Activated gamma-delta T cell treated with Interleukin-2 at 50 U/mL for 16 hours (primary cell): ENCODE measurements at places on chromosomes 6 and 20.

- no peak for DNase-seq
These were observed 27.6 kb downstream of the BCKDHB start for GRCh38 chr6:80134065-80134464.

DNA sequence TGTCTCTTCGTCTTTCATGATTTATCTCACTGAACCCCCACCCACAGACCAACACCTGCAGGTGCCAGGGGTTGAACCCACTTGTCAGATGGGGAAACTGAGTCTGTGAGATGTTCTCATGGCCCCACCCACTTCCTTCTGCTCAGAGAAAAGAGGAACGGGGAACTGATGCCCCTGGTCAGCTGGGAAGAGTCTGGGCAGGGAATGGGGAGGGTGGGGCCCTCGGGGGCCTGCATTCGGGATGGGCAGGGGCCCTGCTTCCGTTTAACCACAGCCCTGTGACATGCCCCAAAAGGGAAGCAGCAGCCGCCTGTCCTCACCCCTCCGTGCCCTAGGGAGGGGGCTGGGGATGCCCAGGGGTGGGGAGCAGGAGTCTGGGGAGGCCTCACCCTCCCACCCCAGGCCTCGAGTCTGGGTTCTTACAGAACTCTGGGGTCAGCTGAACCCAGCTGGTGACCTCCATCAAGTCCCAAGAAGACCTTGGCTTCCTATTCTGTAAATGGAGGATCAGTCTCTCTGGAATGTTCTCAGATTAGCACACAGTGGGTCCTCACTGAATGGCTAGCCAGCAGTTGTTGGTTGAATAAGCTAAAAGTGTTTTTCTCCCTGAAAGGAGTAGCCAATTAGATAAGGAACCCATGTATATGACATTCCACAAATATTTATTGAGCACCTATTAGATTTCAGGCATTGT is 81.5 kb downstream of the CEBPB start:
- DNase-seq: no peak

DNA sequence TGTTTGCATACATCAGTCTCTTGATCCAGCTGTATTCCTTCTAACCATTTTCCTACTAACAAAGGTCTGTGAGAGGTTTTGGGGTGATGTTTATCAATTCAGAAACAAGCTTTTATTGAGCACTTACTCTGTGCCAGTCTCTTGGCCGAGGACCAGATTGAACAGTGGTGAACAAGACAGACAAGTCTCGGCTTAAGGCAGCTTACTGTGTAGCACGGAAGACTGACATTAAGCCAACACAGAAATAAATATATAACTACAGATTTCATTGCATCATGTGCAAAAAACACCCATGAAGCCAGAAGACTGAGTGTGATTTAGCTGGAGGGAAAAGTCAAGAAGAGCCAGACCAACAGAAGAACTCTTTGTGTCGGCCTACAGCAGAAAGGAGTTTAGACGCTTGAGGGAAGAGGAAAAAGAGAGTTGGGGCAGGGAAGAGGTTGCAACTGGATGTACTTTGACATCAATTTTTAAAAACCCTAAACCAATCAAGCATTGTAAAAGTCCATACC is 549.6 kb upstream of the CITED2 start:
- no peak for DNase-seq

DNA sequence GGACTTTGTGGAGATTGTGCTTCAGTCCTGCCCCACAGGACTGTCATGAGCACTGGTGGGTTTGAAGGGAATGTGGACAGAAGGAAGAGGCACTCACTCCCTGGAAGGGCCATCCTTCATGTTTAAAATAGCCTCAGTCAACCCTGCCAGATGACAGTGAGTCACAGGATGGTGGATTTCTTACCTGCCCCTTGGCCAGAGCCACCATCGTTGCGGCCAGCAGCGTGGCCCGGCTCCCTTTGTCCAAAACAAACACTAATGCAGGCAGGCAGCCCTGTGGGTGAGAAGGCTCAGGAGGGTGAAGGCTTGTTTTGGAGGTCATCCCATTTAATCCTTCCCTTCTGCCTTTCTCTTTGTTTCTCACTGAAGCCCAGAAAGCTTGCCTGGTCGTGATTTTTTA is 422.7 kb downstream of the CD83 start:
- DNase-seq: no peak

- peak; percentile 34 for DNase-seq
These were observed 40.8 kb upstream of the ZNFX1 start for GRCh38 chr20:49318430-49319207.

DNA sequence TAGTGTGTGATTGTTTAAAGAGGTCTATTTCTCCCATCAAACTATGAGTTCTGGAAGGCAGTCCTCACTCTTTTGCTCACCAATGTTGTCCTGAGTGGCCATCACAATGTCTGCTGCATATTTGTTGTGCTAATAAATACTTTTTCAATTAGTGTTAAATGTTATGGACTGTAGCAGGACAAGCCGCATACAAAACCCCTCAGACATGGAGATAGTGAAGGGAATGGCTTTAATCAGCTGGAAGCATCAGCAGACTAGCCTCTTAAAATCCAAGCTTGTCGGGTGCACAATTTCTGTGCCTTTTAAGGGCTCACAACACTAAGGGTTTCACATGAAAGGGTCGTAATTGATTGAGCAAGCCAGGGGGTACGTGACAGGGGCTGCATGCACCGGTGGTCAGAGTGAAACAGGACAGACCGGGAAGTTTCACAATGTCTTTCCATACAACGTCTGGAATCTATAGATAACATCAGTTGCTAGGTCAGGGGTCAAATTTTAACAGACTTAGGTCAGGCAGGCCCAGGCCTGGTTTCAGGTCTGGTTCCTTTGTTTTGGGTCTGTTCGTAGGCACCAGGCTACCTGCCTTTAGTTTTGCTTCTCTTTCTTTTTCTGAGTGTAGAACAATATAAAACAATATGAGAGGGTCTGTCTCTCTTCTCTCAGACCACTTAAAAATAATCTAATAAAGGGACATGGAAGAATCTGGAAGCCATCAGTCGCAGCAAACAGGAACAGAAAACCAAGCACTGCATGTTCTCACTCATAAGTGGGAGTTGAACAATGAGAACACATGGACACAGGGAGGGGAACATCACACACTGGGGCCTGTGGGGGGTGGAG is 327.6 kb upstream of the HTR1E start:
- no peak for DNase-seq

GRCh38 chr6:106143665-106144064 is 57.5 kb downstream of the PRDM1 start:
- DNase-seq: no peak

GRCh38 chr6:42220807-42221206 is 3.1 kb upstream of the MRPS10 start:
- no peak for DNase-seq

DNA sequence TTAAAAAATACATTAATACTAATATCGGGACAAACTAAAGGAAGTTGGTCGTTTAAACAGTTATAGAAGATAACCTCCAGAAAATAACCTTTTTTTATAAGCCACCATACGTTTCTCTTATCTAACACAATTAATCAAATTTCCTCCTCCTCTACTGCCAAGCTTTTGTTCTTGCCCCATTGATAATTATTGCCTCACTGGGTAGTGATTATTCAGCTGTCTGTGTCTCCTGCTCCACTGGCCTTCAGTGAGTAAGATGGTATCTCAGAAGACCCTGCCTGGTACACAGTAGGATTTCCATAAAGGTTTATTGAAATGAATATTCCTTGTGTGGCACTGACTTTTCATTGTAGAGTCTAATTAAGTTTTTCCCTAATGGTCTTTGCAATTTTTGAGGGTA is 165.5 kb upstream of the SCGN start:
- DNase-seq: no peak

DNA sequence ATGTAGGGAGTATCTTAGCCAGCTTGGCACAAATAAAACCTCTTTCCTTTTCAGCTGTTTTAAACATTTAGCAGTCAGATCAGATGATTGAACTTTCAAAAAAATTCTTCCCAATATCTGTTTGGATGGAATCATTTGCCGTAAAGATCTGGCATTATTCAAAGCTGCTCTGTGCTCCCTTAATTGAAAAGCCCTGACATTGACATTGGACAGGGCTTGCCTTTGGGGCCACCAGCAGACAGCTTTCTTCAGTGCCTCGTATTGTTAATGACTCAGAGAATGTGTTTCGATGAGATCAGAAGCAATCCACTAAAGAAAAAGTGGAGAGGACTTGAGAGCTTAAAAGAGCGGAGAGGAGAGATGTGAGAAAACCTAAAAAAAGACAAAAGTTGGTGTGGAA is 343.5 kb downstream of the NRN1 start:
- no peak for DNase-seq

GRCh38 chr6:154890874-154891273 is 104.2 kb upstream of the TIAM2 start:
- no peak for DNase-seq

DNA sequence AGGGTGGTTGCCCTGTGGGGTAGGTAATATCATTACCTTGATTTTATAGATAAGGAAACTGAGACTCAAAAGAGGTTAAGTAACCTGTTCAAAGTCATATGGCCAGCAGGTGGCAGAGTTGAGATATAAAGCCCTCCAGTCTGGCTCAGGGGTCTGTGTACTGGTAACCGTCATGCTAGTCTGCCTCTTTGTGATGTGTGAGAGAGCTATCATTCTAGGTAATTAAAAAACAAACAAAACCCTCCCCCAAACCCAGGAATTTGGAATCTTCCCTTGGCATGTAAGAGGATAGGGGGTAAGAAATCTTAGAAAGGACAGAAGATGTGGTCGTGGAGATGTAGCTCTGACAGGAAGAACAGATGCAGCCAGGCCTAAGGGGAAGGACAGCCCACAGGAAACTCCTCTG is 206.0 kb downstream of the CDC5L start:
- peak; percentile 57 for DNase-seq

DNA sequence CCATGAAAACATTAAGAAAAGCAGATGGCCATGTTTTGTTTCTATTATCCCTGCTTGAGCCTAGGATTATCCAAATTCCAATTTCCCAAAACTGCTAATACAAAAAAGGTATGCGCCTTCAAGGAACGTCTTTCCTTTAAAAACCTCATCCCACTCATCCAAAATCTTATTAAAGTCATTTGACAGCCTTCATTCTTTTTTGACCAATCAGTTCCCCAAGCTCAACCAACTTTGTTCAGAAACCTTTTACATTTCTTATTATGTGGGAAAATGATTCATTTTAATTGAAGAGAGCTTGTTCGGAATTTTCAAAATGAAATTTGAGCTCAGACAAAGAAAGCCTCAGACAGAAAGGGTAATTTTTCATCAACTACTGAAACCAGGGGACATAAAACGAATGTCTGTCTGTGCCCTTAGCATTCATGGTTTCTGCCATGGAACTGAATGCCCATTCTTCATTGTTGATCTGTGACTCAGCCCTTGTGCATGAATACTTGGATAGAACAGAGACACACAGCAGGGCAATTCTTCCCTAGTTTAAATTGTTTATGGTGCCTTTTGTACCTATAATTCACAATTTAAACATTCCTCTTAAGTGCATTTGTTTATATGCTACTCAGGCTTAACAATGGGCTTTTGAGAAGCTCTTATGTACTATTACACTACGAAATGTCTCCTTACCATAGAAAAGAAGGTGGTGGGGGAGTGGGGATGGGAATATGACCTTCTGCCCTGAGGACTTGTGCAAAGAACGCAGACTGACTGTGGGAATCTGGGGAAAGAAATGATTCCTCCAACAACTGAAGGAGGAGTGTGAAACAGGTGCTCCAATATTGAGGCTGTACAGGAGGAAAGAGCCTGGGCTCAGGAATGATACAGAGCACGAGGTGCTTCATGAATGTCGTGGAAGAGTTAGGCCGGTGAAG is 49.8 kb upstream of the ERVFRD-1 start:
- no peak for DNase-seq

DNA sequence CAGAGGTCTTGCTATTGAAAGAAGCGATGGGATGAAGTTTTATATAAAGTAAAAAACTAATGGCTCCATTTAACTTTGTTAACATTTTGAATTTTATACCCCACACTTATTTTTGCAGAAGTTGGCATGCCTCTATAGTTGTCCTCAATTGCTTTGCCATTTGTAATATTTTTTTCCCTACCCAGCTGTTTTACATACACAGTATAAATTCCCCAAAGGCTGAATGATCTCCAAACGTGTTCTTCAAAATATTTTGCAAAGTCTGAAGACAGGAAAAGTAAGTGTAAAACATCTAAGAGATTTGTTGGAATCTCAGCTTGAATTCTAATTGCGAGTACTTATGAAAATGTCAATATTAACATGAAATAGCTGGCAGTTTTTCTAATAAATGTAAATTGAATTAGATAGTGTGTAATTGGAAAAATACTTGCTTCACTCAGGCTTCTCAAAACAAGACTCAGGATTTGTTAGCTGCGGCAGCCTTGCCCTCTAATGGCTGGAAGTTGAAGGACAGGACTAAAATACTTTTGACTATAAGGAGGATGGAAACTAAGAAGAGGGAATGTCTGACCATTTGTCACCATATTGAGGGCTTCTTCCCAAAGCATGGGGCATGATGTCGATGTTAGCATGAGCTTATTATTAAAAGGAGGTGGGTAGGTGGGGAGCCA is 226.8 kb downstream of the UST start:
- no peak for DNase-seq

DNA sequence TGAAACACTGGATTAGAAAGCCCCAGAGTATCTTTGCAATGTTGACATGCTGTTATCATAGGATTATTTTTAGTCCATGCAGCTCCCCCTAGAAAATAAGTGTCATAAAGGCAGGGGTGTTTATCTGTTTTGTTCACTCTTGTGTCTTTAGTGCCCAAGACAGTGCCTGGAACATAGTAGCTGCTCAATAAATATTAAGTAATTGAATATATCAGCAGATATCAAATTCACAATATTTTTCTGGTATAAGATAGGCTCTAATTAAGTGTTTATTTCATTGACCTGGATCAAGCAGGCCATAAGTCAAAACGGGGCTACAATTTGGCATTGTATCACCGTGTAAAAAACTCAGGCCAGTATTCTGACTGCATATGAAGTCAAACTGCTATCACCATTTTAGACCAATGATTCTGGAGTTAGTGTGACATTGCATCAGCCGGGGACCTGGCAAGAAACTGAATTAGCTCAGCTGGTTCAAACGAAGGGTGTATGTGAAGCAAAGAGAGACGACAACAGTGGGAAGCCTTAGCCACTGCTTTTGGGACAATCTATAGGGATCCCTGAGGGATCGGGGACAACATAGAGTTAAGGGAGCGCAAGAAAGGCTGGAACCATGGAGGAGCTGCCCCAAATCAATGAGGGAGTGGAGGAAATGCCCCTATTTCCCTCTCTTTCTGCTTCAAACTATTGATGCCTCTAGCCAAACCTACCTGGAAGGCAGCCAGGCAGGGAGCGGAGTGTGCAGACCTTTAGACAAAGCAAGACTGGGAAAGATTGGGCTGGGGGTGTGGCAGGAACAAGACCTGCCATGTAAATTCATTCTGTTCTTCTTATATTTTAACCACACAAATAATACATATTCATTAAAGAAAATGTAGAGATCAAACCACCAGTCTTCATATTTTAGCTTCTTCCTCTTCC is 112.2 kb downstream of the PLEKHG1 start:
- DNase-seq: no peak
